Metanephros (tissue), 2 donors: ENCODE measurements at places on chromosomes 3 and 15. TPM values are rescaled to one million over a fixed set of nuclear protein-coding genes. Genes with fewer than 3 reads are reported as not detected.

Gene ONECUT1
- total RNA-seq = not detected

Gene TJP1
- 141 TPM for total RNA-seq

Gene BCL2A1
- total RNA-seq = 8.2 TPM

Gene TRAIP
- total RNA-seq = 5.0 TPM

Gene CLDN11
- total RNA-seq = 267 TPM

Gene EXOSC7
- total RNA-seq = 45.9 TPM

Gene PRR20G
- not detected for total RNA-seq

Gene CADM2
- 7.1 TPM for total RNA-seq

Gene COL7A1
- 27.4 TPM for total RNA-seq

Gene MGLL
- total RNA-seq = 34.1 TPM

Gene SLC22A13
- total RNA-seq = 6.1 TPM

Gene RRP9
- total RNA-seq = 14.7 TPM

Gene NDUFAF3
- 73.9 TPM for total RNA-seq

Gene MKRN3
- total RNA-seq = 0.93 TPM

Gene RARRES1
- 22.3 TPM for total RNA-seq
